ENCODE measurements at places on chromosomes 16 and 17.

DNA sequence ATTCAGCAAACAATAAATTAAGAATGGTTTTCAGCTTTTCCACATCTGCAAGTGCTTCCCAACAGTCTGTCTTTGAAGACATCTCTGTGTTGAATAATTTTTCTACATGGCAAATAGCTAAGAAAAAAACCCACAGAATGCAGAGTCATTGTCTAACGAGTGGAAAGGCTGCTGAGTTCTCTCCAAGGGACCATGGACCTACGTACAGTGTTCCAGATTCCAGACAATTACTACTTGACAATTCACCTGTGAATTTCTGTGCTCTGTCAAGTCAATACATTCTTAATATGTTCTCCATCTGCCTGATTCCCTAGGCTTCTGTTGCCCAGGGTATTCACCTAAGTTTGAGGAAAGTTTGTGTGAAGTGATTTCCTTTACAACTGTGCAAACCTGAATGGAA is 83.8 kb upstream of the CA10 start:
- no peak for DNase-seq

- no peak for DNase-seq
Observed at GRCh38 chr16:52591934-52592592, 45.1 kb upstream of the TOX3 start.

DNA sequence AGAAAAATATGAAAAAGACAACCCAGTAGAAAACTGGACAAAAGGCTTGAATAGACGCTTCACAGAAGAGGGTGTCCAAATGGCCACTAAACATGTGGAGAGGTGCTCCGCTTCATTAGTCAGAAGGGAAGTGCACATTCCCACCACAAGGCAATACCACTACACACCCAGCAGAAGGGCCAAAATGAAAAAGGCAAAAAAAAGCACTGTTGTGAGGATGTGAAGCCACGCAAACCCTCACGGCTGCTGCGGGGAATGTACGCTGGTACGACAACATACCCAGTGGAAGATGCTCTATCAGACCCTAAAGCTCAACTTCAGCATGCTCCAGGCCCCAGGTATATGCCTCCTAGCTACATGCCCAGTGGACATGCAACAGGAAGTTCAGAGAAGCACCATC is 17.0 kb downstream of the PIK3R5 start:
- DNase-seq = no peak

- no peak for DNase-seq
Observed at GRCh38 chr16:50103764-50104163, 38.0 kb downstream of the HEATR3 start.

DNA sequence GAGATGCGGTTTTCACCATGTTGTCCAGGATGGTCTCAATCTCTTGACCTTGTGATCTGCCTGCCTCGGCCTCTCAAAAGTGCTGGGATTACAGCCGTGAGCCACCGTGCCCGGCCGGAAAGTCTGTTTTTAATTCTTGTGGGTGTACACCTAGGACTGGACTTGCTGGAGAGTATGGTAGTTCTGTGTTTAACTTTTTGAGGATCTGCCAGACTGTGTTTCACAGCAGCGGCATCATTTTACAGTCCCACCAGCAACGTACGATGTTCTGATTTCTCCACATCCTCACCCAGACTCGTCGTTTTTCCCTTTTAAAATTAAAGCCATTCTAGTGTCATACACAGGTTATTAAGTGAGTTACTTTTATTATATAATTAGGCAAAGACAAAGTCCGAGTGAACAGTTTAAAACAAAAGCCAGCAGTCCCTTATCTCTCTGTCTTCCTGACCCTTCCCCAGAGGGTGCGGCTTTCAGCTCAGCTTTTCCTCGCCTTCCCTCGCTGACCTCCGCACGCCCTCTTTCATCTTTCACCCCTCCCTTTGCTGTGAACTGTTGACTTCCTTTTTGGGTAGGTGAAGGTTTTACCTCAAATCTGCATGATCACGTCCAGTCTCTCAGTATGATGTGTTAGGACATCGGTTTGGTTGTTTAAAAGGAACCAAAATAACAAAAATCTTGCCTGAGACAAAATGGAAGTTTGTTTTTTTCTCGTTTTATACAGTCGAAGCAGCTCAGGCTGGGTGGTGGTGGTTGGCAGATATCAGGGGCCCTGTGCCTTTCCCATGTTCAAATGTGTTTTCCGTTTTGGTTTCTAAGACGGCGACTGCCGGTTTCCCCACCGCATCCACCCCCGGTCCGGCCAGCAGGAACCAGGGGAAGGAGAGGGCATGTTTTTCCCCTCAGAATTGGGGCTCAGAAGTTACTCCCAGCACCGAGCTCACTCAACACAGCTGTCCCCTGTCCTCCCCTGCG is 18.0 kb downstream of the FAM234A start:
- DNase-seq = peak; percentile 29

DNA sequence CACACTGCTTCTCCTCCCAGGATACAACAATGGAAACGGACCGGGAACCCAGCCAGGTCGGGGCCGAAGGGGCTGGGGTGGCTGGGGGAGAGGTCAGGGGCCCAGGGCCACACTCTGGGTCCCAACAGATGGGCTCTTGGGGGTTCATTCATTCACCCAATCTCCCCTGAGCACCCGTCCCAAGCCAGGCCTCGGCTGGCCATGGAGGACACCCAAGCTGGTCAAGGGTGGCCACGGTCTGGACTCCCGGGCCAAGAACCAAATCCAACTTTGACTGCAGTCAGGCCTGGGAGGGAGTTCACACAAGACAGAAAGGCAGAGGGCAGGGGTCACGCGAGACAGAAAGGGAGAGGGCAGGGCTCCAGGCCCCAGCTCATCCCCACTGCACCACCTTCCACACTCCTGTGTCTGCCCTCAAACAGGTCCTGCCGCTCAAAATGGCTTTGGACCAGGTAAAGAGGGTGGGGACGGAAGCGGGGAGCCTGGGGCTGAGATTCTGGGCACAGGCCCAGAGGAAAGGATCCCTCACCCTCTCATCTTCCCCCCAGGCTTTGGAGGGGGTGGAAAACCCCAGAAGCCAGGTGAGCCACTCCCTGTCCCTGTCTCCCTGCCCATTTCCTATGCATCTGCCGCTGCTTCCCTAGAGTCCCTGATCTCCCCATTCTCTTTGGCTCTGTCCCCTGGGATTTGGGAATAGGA is 12.3 kb upstream of the PKMYT1 start:
- no peak for DNase-seq

DNA sequence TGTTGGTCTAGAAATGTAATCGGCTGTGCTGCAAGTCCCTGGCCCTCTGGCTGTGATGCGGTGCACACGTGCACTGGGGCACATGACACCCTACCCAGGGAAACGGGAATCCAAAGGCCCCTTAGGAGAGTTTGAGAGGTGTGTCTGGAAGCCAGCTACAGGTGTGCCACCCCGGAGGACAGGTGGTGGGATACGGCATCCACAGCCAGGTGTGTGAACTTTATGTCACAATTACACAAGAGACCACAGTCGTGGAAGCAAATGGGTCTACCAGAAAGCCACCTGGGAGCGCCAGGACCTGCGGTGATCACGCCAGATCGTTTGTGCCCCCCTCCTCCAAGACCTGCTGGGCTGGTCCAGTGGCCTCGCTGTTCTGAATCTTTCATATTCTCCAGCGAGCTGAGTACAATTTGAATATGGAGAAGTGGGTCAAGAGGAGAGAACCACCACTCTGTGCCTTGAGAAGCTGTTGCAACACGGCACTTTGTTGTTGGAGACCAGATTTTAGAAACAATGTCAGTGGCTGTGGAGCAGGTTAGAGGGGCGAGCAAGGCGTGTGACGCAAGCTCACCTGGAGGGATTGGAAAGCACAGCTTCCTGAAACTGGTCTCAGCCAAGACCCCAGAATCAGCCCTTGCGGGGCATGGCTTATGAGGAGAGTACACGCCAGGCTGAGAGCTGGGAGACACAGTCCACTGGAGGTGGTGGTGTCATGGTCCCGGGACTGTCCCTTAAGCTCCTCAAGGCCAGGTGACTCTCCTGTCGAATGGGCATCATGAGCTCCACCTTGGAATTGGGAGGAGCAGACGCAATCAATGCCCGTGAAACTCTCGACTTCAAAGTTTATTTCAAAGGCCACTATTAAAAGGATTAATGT is 37.4 kb downstream of the COX4I1 start:
- DNase-seq = no peak

DNA sequence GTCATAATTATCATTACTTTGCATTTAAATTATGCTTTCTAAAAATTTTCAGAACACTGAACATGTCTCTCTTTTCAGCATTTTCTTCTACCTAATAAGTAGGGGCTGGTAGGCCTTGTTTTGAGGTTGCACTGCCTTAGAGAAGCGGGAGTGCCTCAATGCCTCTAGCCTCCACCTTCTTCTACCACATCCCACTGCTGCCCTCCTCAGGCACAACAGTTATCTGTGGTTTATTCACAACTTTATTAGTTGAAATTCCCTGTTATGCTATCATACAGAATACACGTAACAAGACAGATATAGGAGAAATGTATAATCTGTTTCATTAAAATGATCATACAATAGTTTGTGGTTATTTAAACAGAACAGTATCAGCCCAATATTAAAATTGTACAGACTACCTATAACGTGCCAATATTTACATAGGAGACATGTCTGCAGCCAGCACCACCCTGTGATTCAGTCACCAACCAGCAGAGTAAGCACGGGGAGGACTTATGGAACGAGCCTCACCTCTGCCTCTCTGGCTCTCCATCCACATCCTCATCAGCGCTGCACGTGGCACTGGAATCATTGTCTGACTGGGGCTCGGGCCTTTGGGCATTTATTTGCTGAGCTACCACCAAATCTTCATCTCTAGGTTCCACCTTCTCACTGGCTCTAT is 101.2 kb downstream of the TTC19 start:
- no peak for DNase-seq

DNA sequence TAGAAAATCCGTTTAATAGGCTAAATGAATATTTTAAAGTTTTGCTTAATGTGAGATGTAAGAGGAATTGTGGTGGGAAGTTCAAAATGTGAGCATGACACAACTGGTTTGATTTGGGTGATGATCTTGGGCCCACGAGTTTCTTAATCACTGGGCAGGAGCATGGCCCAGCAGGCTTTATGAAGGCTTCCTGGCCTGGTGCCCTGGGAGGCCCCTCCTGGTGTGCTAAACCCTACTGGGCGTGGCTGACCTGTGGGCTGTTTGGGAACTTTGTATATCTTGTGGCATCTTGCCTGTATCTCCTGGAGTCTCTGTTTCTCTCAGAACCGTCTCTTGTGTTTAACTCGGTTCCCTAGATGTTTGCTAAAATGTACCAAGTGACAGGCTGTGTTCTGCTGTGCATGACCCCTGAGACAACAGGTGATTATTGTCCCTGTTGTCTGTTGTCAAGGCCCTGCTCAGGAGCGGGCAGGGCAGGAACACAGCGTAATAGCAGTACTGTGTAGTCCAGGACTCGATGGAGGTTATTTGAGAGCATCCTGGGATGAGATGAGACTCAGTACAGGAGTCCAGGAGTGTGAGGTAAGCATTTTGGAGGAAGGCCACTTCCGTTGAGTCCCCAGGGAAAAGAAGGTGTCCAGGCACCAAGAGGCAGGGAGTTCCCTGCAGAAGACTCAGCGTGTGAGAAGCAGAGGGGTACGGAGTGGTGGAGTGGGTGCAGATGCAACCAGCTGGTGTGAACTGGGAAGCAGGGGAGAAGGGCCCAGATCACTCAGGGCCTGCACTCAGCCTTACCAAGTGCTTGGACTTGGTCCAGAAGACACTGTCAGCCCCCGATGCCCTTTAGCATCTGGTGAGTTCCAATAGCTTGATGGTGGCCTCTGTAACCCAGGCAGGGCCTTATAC is 48.5 kb downstream of the B9D1 start:
- no peak for DNase-seq

DNA sequence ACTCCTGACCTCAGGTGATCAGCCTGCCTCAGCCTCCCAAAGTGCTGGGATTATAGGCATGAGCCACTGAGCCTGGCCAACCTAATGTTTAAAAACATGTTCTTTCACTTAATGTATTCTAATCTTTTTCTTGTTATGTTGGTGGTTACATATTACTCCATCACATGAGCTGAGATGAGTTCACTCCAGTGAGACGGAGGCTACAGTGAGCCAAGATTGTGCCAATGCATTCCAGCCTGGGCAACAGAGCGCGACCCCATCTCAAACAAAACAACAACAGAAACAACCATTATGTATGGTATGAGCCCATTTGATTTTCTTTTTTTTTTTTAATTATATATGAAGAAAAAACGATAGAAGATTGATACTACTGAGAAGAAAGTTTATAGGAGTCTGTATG is 39.6 kb downstream of the SLC39A11 start:
- DNase-seq = no peak

GRCh38 chr16:9870962-9871361 is 311.3 kb downstream of the GRIN2A start:
- no peak for DNase-seq

DNA sequence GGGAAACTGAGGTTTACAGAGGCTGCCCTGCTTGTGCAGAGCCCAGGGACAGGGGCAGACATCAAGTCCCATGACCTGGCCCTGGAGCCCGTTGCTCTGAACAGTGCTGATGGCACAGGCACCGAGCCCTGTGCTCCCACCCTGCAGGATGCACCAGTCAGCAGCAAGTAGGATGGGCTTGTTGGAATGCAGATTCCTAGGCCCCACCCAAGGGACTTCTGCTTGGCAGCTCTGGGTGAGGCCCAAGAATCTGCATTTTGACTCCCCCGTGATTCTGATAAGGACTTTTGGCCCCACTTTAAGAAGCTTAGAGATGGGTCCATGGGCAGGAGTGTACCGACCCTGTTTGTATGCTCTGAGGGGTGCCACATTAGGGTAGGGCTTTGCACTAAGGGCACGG is 23.3 kb downstream of the LASP1 start:
- DNase-seq = no peak

DNA sequence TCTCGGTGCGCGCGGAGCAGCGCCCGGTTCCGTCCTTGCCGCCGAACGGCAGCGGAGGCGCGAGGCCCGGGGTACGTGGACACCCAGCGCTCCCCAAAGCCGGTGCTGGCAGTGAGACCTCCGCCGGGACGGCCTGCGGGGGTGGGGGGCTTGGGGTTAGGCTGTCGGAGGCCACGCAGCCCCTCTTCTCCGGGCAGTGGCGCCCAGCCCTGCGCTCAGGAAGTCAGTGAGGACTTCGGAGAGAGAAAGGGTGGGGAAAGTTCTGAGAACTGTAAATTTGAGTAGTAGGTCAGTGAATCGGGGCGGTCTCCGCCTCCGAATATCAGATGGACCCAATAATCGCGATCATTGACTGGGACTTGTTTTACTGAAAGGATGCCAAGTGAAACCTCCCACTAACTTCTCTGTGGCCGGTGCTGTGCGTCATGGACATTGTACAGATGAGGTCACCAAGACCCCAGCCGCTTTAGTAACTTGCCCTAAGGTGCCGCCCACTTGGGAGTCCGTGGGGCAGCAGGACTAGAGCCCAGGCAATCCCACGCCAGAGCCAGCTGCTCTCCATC is 468 bp downstream of the IL4R start:
- peak; percentile 80 for DNase-seq
